ENCODE measurements at places on chromosomes 7 and 10. TPM values are rescaled to one million over a fixed set of nuclear protein-coding genes. Genes with fewer than 3 reads are reported as not detected.

Gene PPP1R17
- not detected for total RNA-seq

Gene SHTN1
- 23.2 TPM for total RNA-seq

Gene MARVELD1
- total RNA-seq, result 59.5 TPM

DNA sequence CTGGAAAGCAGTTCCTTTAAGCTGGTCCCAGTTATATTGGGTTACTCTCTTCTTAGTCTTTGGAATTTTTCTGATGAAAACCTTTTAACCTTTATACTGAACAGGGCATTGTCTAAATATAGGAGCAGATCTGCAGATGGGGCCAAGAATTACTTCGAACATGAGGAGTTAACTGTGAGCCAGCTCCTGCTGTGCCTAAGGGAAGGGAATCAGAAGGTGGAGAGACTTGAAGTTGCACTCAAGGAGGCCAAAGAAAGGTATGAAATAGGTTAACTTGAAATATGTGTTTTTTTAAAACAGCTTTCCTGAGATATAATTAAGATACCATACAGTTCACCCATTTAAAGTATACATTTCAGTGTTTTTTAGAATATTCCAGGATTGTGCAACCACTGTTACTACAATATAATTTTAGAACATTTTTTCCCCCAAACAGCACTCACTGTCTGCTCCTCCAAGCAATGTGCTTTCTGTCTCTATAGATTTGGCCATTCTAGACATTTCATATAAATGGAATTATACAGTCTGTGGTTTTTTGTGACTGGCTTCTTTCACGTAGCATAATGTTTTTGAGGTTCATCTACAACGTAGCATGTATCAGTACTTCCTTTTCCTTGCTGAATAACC is 18.9 kb downstream of the OPTN start:
- DNase-seq, result no peak

Gene MAGI2
- total RNA-seq, result 51.3 TPM

GRCh38 chr7:155227788-155228458 is 69.8 kb upstream of the INSIG1 start:
- DNase-seq, result no peak

Gene ARHGEF35
- 5.3 TPM for total RNA-seq
